Mesenteric fat pad (tissue), 1 donor: ENCODE measurements at places on chromosomes 13 and 19. TPM values are rescaled to one million over a fixed set of nuclear protein-coding genes. Genes with fewer than 3 reads are reported as not detected.

Gene SLC10A2
- not detected for total RNA-seq

Gene CFAP97D2
- total RNA-seq, result not detected

Gene TMPRSS9
- not detected for total RNA-seq

Gene GARRE1
- 37.7 TPM for total RNA-seq

Gene MRPL4
- 54.5 TPM for total RNA-seq

Gene FGF21
- not detected for total RNA-seq

Gene NCAN
- not detected for total RNA-seq

Gene PSG7
- total RNA-seq, result not detected

Gene ZNF730
- total RNA-seq, result 0.22 TPM

Gene DENND1C
- 4.5 TPM for total RNA-seq

Gene KANK3
- total RNA-seq, result 28.6 TPM

Gene RDH8
- total RNA-seq, result not detected

Gene PSG11
- not detected for total RNA-seq

Gene PSG2
- not detected for total RNA-seq

Gene POU4F1
- total RNA-seq, result not detected

Gene FPR2
- total RNA-seq, result 11.4 TPM

Gene TPTE2
- 0.19 TPM for total RNA-seq

Gene SYT5
- not detected for total RNA-seq

Gene F2RL3
- 33.9 TPM for total RNA-seq

Gene GSX1
- total RNA-seq, result not detected
